ENCODE measurements at places on chromosomes 3 and 15.
A peak's percentile ranks its signal among the peaks of the same experiment; 100 is the strongest.

GRCh38 chr15:37900326-37901221 is 33.9 kb upstream of the TMCO5A start:
- DNase-seq = no peak

DNA sequence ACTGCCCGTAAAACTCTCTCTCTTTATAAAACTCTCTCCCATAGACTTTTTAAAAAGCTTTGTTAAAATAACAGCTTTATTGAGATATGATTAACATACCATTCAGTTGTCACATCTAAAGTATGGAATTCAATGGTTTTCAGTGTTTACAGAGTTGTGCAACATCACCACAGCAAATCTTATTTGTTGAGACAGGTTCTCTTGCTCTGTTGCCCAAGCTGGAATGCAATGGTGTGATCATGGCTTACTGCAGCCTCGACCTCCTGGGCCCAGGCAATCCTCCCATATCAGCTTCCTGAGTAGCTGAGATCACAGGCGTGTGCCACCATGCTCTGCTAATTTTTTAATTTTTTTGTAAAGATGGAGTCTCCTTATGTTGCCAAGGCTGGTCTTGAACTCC is 35.9 kb upstream of the TRAK1 start:
- no peak for DNase-seq

DNA sequence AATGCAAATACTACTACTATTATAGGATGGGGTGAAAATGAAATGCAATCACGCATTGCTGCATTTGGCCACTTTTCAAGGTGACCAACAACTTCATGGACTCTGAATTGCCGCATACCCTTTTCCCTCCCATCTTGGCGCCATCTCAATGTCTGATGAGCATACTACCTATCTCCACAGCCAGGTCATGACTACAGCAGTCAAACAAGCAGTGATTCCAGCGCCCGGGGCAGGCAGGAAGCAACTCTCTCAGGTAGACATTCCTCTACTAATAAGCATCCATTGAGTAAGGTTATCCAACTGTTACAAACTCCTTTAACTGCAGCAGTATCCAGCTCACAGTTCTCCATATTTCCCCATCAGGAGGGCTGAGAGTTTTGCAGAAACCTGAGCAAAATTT is 155.4 kb downstream of the ADAMTS17 start:
- DNase-seq = no peak

- no peak for DNase-seq
These were observed 91.9 kb downstream of the RORA start for GRCh38 chr15:61137105-61137792.

- peak; percentile 67 for DNase-seq
These were observed 178.8 kb downstream of the KLHL25 start for GRCh38 chr15:85615930-85616329.

GRCh38 chr3:60064210-60065178 is 1014.7 kb upstream of the CFAP20DC start:
- DNase-seq = peak; percentile 32

DNA sequence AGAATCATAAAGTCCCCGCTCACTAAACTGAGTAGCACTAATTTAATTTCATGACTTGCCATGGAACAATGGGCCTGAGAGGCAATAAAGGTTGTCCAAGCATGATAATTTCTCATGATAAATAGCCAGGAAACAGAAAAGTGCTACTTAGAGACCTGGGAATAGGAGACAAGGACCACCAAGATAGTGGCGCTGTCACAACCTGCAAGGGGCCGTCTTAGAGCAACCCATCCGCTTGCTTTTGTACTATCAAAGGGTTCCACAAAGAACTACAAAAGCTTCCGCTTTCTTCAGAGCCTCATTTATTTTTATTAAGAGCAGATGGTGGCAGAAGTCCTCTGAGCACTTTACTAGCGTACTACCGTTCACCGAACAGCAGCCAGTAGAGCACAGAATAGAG is 421.7 kb upstream of the GRM7 start:
- DNase-seq = no peak

DNA sequence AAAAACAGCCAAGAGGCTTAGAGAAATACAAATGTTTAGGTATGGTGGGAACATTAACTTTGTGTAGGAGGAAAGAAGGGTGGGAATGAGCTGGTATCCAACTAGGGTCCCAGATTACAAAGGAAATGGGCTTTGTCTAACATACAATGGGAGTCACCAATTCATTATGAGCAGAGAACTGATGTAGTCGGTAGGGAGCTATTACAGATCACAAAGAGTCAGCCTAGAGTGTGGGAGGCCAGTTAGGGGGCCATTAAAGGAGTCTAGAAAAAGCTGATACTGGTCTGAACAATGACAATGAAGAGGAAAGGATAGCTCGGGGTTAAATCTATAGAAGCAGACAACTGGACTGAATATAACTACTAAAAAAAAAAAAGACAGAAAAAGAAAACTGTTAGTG is 15.5 kb downstream of the ANO10 start:
- no peak for DNase-seq

DNA sequence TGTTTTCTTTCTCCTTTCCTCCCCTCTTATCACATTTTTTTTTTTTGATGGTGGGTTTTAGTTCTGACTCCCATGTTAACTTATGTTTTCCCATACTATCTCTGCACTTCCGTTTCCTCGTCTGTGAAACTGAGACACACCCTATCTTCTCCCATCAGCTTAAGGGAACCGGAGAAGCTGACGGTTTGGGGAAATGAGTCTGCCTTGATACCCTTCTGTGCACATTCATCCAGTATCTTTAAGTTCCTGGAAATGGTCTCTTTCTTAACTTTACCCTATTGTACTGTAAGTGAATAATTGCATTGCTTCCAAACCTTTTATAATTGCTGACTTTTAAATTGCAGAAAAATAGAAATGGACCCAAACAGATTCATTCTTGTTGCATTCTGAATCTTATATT is 26.2 kb upstream of the CFAP161 start:
- DNase-seq = no peak

- DNase-seq = no peak
These were observed 235.6 kb downstream of the MYRIP start for GRCh38 chr3:40045051-40045450.

DNA sequence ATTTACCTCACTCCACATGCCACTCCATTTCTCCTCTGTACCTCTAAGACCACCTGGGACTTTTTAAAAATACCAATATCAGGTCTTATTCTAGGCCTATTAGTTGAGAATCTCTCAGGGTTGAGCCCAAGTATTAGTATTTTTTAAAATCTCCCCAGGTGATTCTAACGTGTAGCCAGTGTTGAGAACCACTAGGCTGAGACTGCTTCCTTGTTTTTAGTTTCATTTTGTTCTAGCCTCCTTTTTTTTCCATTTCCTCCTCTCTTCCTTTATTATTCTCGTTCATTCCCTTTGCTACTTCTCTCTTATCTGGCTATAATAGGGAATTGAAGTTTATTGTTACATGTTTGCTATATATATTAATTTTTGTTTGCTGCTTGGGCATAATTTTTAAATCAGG is 217.8 kb upstream of the CD96 start:
- peak; percentile 27 for DNase-seq

DNA sequence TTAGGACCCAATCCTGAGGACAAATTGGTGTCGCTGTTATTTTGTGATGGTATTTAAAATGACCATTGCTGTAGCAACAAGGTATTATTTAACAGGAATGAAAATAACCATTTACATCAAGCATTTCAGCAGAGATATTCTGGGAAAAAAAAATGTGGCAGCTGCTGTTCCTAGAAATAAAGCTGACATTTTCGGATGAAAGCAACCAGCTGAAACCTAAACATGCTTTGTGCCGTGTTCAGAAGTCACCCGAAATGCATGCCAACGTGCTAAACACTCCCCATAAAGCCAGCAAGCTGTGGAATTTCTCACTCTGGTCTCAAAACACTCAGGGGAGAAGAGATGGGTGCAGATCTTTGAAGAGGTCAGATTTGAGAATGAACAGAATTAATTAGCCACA is 31.5 kb upstream of the TAFA4 start:
- no peak for DNase-seq

DNA sequence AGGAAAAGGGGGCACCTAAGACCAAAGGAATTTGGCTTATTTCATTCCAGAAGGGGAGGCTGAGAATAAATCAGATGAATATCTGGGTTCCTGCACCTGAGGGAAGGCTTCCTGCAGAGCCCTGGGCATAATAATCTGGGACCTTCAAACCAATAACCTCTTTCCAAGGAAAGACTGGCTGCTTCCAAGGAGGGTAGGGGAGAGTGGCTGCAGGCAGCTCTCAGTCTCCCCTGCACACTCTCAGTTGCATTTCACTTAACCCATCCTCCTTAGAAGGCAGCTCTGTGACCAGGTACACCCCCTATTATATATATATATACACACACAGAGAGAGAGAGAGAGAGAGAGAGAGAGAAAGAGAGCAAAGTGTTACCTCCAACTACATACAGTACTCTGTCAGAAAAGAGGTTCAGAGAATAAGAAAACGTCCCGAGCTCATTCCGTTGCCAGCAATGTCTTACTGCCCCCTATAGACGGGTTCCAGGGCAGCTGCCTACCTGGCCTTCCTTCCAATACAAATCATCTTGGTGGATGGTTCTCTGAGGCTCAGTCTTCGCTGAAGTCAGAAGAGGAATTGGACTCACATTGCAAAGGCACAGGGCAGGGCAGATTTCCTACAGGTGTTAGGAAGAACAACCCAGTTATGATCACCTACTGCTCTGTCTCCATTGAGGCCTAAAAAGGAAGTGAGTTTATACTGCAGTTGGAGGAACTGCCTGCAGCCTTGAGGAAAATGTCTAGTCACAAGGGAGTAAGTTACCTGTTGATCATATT is 26.1 kb downstream of the CAPN3 start:
- peak; percentile 13 for DNase-seq

- DNase-seq = no peak
These were observed 920.7 kb upstream of the NR2F2 start for GRCh38 chr15:95409626-95410310.

DNA sequence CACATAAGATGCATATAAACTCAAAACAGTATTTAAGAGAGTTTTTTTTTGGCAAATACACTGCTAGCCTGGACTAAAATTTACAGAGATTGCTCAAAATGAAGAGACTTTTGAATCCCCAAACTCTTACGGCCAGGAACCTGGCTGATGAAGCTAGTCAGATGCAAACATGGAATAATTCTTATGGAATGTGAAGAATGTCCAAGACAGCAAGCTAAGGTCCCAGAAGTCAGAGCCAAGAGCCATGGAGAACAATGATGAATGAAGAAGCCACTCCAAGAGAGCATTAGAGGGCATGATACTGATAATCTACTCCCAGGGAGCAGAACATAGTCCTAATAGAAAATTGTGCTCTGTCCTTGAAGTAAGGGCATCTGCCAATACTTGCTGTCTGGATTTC is 705.5 kb downstream of the DIPK2A start:
- no peak for DNase-seq

DNA sequence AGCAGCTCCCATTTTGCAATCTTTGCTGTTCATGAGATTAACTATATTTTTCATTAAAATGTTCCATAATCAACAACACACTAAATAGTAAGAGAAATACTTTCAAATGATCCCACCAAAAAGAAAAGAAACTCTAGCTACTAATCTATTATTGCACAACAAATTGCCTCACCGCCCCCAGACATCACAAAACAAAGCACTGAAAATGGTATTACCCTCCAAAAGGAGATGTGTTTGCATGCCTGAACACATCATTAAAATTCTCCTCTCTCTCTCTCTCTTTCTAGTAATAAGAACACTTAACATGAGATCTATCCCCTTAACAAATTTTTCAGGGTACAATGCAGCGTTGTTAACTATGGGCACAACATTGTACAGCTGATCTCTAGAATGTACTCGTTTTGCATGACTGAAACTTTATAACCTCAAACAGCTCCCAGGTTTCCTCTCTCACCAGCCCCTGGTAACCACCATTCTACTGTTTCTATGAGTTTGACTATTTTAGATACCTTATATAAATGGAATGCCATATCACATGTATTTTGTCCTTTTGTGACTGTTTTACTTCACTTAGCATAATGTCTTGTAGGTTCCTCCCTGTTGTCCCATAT is 33.1 kb downstream of the WNT5A start:
- no peak for DNase-seq

GRCh38 chr3:106795553-106795952 is 581.7 kb upstream of the CCDC54 start:
- DNase-seq = no peak

DNA sequence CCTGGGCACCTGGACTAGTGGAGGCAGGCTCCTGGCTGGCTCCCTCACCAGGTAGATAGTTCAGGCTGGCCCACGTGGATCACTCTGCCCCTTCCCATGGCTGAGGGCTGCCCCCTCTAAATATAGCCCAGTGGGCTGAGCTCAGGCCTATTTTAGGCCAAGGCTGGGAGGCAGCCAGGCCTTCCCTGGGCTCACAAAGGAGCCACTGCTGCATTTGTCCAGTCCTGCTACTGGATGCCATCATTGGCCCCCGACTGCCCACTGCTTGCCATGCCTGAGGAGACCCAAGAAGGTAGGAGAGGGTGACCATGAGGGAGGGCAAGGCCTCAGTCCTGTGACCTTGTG is at the start of gene LSMEM2:
Gene LSMEM2, plus strand, starts transcription at position 208 of the 345 bp plus-strand sequence. Its CDS starts 27 bp downstream, at position 235.
- no peak for DNase-seq

- no peak for DNase-seq
These were observed 283.9 kb downstream of the GRM7 start for GRCh38 chr3:7144697-7145308.

GRCh38 chr15:62105266-62105665 is 38.5 kb downstream of the C2CD4A start:
- no peak for DNase-seq

DNA sequence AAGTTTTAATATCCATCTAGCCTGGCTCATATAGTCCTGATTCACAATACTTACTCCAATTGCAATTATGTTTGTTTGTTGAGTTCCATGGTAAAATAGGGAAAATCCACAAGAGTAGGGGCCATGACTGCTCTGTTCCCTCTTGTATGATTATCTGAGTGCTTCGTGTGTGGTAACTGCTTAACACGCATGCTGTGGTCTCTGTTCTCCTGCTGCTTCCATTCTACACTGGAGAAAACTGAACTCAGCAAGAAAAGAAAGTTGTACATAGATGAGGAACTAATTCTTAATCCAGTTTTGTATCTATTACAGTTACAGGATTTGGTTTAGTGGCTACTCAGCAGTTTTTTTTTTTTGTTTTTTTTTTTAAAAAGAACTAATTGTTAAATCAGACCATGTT is 223.0 kb upstream of the SATB1 start:
- no peak for DNase-seq

GRCh38 chr3:186786922-186787321 is 3.5 kb downstream of the EIF4A2 start:
- DNase-seq = peak; percentile 15

- DNase-seq = no peak
These were observed 39.2 kb upstream of the LEKR1 start for GRCh38 chr3:156787001-156787400.

GRCh38 chr15:44718927-44719292 is 7.6 kb downstream of the B2M start:
- DNase-seq = no peak

GRCh38 chr3:81974751-81975150 is 213.3 kb upstream of the GBE1 start:
- DNase-seq = no peak

- no peak for DNase-seq
These were observed 31.4 kb downstream of the CTDSPL start for GRCh38 chr3:37892927-37893600.

GRCh38 chr3:151912028-151912427 is 38.6 kb downstream of the SUCNR1 start:
- no peak for DNase-seq
